Hair follicular keratinocyte (primary cell): ENCODE measurements at places on chromosomes 3 and 15. TPM values are rescaled to one million over a fixed set of nuclear protein-coding genes. Genes with fewer than 3 reads are reported as not detected.

SIAH2 gene
- total RNA-seq: 40.6 and 42.9 TPM in 2 replicates

PPP1R14D gene
- not detected in 2 replicates for total RNA-seq

ITIH1 gene
- total RNA-seq: not detected in 2 replicates

DNAH12 gene
- total RNA-seq: not detected in 2 replicates

GNAT1 gene
- total RNA-seq: not detected in 2 replicates
